CD4-positive, alpha-beta T cell treated with Interleukin-1 beta for 1 hour (primary cell): ENCODE measurements at places on chromosomes 13 and 19.
A peak's percentile ranks its signal among the peaks of the same experiment; 100 is the strongest.

GRCh38 chr13:103203735-103204330 is 137.6 kb upstream of the SLC10A2 start:
- no peak for DNase-seq

- DNase-seq = no peak
Measured at GRCh38 chr19:46351241-46352041, 4.6 kb downstream of the PPP5C start.

DNA sequence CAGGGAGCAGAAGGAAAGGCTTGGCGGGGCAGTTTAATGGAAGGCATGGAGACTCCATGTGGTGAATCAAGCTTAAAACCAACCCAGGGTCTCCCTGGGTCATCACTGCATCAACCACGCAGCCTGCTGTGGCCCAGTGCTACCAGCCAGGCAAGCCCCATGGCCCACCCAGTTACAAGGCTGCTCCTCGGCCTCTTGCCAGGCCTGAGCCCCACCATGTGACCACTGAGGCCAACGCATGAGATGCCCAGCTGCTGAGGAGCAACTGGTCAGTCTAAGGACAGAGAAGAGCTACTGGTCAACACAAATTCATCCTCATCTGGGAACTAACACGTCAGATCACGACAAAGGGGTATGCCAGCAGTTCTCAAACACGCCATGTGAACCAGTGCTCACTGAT is 15.4 kb upstream of the KPTN start:
- DNase-seq = no peak

GRCh38 chr13:96020931-96021330 is 32.3 kb downstream of the UGGT2 start:
- no peak for DNase-seq

GRCh38 chr19:9941231-9941630 is 4.9 kb upstream of the OLFM2 start:
- DNase-seq = no peak

- no peak for DNase-seq
Measured at GRCh38 chr19:35184884-35185283, 30.3 kb downstream of the FXYD5 start.

GRCh38 chr19:18675779-18676178 is 7.7 kb upstream of the CRTC1 start:
- DNase-seq = no peak

DNA sequence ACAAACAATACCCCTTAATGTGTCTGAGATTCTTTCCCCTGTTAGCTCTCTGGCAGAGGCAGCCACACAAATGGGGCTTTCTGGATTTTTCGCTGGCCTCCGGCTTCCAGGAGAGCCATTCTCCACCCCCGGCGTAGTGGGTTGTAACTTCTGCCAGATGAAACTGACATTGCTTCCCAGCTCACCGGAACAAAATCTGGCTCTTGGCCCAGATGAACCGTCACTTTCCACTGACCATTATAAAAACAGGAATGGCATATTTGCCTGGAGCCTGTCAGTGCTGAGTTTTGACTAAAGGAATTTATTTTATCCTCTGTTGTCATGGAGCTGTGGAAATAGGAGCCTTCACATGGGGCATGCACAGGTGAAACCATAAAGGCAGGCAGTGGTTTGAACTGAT is 120.6 kb upstream of the GPR12 start:
- DNase-seq = no peak

- DNase-seq = no peak
Measured at GRCh38 chr13:34611671-34612070, 330.4 kb upstream of the NBEA start.

GRCh38 chr13:23434491-23434890 is 989 bp upstream of the SACS start:
- no peak for DNase-seq

DNA sequence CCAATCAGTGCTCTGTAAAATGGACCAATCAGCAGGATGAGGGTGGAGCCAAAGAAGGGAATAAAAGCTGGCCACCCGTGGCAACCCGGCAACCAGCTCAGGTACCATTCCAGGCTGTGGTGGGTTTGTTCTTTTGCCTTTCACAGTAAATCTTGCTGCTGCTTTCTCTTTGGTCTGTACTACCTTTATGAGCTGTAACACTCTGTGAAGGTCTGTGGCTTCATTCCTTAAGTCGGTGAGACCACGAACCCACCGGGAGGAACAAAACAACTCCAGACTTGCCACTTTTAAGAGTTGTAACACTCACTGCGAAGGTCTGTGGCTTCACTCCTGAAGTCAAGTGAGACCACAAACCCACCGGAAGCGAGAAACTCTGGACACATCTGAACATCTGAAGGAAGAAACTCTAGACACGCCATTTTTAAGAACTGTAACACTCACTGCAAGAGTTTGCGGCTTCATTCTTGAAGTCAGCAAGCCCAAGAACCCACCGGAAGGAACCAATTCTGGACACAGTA is 16.5 kb upstream of the SPACA6 start:
- DNase-seq = peak; percentile 25

- no peak for DNase-seq
Measured at GRCh38 chr13:29567411-29567810, 28.1 kb downstream of the SLC7A1 start.

- DNase-seq = peak; percentile 32
Measured at GRCh38 chr13:78137404-78138142, 218.9 kb upstream of the EDNRB start.

DNA sequence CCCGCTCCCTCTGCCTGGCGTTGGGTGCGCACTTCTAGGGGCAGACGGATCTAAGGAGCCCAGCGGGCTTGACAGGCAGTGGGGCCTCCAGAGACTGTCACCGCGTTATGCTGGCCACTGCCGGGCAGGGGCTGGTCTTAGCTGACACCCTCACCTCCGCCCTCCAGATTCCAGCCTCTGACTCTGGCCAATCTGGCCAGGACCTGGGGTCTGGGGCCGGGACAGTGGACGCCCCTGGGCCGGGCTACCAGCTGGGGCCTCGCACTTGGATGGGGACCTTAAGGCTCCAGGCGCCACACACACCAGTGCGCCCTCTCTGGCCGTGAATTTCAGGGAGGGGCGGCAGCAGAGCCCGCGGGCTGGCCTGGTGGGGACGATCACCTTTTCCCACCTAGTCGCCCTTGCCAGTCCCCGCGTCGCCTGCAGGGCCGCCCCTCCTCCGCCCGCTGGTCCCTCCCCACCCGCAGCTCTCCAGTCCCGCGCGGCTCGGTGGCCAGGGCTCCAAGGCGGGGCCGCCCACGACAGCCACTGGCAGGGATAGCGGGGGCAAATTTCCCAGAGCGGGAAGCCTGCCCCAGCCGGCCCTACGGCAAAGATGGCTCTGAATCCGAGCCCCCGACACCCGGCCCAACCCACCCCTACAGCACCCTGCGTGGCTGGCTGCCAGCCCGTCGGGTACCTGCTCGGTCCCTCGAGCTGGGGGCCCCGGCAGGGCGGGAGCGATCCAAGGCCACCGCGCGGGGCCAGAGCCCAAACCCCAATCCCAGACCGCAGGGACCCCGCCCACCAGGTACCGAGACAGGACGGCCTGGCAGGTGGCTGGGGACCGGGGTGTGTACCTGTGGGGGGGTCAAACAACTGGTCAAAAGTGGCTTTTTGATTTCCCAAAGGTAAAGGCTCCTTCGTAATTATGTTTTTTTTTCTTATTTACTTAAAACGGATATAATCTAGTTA is 6.1 kb upstream of the ZNF98 start:
- no peak for DNase-seq

DNA sequence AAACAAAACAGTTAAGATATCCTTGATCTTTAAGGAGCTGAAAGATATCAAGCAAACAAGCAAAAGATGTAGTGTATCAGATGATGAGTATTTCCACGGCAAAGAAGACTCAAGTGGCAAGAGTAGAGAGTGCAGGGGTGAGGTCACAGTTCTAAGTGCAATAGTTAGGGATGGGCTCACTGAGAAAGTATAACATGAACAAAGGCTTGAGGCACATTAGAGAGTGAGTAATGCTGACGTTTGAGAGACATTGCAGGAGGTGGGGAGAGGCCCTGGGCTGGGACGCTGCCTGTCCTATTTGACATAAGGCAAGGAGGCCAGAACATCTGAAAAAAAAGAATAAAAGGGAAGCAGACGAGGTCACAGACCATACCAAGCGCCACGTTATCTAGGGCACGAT is 1.4 kb downstream of the DUXA start:
- DNase-seq = no peak

- DNase-seq = no peak
Measured at GRCh38 chr19:2659856-2660432, 42.5 kb downstream of the GNG7 start.

GRCh38 chr13:111494641-111495040 is 174.2 kb downstream of the TEX29 start:
- no peak for DNase-seq

- peak; percentile 36 for DNase-seq
Measured at GRCh38 chr19:30682999-30683536, 310.9 kb downstream of the ZNF536 start.

DNA sequence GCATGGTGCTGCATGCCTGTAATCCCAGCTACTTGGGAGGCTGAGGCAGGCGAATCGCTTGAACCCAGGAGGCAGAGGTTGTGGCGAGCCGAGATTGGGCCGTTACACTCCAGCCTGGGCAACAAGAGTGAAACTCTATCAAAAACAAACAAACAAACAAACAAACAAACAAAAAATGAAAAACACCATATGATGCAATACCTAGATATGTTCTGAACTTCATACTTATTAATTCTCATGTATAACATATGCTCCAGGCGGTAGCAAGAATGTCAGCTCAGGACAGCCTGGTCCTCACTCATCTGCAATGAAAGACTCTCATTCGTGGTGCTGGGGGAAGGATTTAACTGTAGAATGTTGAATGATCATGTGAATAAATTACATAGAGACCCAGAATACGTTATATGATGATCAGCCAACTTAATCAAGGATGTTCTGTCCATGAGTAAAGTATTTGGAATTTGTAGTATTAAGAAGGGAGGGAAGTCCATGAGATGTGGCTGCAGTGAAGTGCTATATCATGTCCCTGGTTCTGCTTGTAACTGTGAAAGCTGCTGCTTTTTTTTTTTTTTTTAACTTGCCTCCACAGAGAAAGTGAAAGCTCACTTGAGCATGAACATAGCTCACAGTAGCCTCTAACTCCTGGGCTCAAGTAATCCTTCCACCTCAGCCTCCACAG is 206.8 kb downstream of the UQCRFS1 start:
- no peak for DNase-seq

GRCh38 chr13:27985600-27985999 is 2.9 kb downstream of the URAD start:
- no peak for DNase-seq

DNA sequence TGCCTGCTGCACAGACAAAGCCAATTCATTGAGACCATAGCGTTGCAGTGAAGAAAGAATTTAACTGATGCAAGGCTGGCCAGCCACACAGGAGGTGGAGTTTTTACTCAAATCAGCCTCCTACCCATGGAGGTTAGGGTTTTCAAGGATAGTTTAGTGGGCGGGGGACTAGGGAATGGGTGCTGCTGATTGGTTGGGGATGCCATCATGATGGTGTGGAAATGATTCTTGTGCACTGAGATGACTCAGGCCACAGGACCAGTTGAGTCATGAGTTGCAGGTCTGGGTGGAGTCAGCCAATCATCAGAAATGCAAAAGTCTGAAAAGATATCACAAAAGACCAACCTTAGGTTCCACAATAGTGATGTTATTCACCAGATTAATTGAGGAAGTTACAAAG is 359.6 kb downstream of the FOXO1 start:
- DNase-seq = no peak

- peak; percentile 64 for DNase-seq
Measured at GRCh38 chr19:15331419-15332310, 674 bp downstream of the BRD4 start.

DNA sequence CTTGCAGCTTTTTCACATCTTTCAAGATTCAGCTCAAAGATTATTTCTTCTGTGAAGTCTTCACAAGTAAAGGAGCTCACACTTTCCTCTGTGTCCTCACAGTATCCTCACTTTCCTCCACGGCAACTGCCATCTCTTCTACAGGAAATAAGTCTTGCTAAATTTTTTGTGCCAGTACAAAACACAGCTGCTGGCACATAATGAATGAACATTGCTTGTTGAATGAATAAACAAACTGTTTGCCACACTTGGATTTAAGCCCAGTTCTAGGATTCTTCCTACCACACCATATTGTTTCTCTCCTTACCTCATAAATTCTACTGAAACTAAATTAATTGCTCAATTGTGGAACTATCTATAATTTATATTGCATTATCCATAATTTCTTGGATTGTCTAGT is 59.5 kb downstream of the RAP2A start:
- no peak for DNase-seq

DNA sequence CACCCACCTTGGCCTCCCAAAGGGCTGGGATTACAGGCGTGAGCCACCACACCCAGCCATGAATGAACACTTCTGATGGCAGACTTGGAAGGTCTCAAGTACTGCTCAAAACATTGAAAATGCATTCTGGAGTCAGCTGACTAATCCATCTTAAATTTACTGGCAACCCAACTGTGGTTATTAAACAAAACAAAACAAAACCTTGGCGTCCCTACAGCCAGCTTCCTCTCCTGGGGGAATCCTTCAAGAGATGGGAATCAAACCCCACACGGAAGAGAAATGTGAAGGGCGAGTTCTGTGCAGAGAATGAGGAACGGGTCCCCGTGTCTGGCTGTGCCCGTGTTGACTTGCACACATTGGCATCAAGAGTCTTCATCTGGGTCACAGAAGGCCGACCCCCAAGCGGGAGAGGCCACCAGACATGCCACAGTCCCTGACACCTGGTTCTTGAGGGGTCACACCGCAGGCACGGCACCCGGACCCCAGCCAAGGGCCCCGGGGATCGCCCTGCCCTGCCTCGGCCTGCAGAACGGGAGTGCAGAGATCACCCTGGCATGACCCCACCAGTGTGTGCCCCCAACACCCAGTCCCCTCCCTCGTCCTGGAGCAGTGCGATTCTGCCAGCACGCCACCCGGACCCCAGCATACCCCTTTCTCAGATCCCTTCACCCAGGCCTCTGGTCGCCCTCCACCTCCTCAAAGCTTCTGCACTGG is 3.2 kb downstream of the MAP2K2 start:
- no peak for DNase-seq

- no peak for DNase-seq
Measured at GRCh38 chr19:18736415-18737336, 53.2 kb downstream of the CRTC1 start.

GRCh38 chr19:47100290-47100689 is 13.3 kb downstream of the ZC3H4 start:
- DNase-seq = no peak
